ENCODE measurements at places on chromosomes 11 and 22. TPM values are rescaled to one million over a fixed set of nuclear protein-coding genes. Genes with fewer than 3 reads are reported as not detected.
A peak's percentile ranks its signal among the peaks of the same experiment; 100 is the strongest.

DNA sequence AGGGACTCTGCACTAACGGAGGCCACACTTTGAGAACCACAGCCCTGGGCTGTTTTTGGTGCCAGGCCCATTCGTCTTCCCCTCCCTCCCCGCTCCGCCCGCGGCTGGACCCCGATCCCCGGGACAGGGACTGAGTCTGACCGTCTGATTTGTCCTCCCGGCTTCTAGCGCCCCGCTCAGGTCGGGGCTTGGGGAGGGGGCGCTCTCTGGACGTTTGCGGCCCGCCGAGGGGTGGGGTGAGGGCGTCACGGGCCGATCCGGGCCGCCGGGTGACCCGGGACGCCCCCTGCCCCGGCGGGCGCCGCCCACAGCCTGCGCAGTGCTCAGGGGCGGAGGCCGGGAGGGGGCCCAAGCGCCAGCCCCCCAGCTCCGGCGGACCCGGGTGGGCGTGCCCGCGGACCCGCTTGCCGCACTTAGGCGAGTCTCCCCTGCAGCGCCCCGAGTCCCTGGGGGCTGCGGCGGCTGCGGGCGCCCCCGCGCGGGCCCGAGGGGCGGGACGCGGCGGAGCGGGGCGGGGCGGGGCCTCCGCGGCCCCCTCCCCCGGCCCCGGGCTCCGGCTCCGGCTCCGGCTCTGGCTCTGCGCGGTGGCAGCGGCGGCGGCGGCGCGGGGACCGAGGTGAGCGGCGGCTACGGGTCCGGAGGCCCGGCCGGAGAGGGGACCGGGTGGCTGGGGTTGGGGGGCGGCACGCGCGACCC, 33.7 kb upstream of the PRR5 start:
- no peak for DNase-seq

GRCh38 chr11:335779-336658, 15.4 kb upstream of the IFITM3 start:
- no peak for DNase-seq

GRCh38 chr11:19441752-19442553, 201.2 kb upstream of the E2F8 start:
- no peak for DNase-seq

- no peak for DNase-seq
Measured at GRCh38 chr11:109590782-109591181, 168.8 kb downstream of the C11orf87 start.

GRCh38 chr22:25354456-25354855, 135.0 kb downstream of the CRYBB2 start:
- no peak for DNase-seq

- DNase-seq: peak; percentile 94
Measured at GRCh38 chr11:61954851-61955421, 4.8 kb downstream of the BEST1 start.

DNA sequence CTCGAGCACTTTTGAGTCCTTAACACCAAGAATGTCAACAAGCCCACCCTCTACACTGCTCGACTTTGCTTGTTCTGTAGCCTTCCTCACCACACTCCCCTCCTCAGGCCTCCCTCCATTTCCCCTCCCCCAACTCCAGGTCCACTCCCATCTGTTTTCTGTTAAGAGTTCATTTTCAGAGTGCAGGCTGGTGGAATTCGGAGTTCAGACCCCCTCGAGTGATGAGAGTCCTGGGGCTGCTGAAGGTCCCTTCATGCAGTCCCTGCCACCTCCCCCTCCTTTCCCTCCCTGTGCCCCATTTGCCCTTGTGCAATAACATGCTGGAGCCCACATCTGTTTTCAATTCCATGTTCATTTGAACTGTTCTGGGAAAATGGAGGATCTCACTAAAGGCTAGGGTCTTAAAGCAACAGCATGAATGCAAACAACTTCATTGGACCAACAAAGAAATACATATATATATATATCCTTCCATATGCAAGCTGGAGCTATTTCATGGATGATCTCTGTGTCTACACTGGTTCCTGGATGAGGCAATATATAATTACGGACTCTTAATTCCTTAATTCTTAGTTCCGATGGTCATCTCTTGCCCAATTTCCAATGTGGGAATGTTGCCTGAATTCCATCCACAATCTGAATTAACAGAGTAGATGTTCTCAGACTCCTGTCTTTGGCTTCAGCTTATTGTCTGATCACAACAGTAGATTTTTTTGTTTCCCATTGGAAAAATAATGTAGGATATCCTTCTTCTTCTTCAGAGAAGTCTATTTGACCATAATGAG, 340.4 kb downstream of the ETS1 start:
- no peak for DNase-seq

- peak; percentile 75 for DNase-seq
Measured at GRCh38 chr11:72221386-72222075, 3.0 kb upstream of the INPPL1 start.

- no peak for DNase-seq
Measured at GRCh38 chr11:11035331-11035730, 177.5 kb upstream of the ZBED5 start.

- no peak for DNase-seq
Measured at GRCh38 chr11:118715837-118716260, 36.4 kb upstream of the TREH start.

DNA sequence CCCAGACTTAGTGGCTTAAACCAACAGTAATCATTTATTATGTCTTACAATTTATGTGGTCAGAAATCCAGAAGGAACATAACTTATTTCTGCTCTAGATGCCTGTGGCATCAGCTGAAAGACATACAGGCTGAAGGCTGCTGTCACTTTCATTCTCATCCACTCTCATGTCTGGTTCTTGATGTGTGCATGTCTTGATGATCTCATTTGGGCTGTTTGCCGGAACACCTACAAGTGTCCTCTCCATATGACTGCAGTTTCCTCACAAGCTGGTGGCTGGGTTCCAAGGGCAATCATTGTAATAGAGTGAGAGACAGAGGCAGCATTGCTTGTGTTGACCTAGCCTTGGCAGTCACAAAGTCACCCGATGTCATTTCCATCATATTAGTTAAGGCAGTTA, 1375.9 kb upstream of the RAG2 start:
- DNase-seq: no peak

The OR6T1 gene
- not detected for total RNA-seq

The MOV10L1 gene
- 0.98 TPM for total RNA-seq

The TRMU gene
- 37.1 TPM for total RNA-seq

The NXPE2 gene
- total RNA-seq: not detected

The TREH gene
- 0.25 TPM for total RNA-seq

The DGCR6 gene
- 1.5 TPM for total RNA-seq

Data from vagina (tissue), 2 donors.